T-helper 1 cell (primary cell): ENCODE measurements at places on chromosomes 12 and 14.

- DNase-seq, result no peak
These were observed 13.0 kb downstream of the SERPINA11 start for GRCh38 chr14:94439453-94440057.

DNA sequence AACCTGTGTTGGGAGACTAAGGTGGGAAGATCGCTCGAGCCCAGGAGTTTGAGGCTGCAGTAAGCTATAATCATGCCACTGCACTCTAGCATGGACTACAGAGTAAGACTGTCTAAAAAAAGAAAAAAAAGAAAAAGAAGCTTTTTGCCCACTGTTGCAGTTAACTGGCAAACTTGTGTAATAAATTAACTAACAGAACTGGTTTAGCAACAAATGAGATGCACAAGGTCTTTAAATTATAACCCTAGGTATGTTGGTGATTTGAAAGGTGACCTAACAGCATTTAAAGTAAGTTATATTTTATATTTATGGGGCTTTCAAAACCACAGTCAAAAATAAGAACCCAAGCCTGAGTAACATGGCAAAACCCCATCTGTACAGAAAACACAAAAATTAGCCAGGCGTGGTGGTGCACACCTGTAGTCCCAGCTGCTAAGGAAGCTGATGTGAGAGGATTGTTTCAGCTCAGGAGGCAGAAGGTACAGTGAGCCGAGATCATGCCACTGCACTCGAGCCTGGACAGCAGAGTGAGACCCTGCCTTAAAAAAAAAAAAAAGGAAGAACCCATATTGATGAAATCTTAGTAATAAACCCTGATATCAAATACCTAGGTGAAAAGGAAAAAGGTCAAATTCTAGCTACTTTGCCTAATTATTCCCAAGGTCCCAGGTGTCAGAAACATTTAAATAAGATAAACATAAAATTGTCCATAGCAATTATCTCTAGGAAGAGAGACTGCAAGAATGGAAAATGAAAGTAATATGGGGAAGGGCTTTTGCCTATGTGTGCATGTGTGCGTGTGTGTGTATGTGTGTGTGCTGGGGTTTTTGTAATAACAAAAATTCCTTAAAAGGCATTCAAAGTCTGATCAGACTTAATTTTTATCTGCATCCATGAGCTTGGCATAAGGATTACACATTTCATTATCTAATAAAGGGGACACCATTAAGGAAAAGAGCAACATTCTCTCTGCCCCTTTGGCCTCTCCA lies 15.4 kb downstream of the SYNE2 start:
- peak; percentile 4 for DNase-seq

- DNase-seq, result no peak
These were observed 292.9 kb downstream of the BMP4 start for GRCh38 chr14:53663709-53664108.

- DNase-seq, result no peak
These were observed 91.7 kb upstream of the ATF1 start for GRCh38 chr12:50672158-50672557.

DNA sequence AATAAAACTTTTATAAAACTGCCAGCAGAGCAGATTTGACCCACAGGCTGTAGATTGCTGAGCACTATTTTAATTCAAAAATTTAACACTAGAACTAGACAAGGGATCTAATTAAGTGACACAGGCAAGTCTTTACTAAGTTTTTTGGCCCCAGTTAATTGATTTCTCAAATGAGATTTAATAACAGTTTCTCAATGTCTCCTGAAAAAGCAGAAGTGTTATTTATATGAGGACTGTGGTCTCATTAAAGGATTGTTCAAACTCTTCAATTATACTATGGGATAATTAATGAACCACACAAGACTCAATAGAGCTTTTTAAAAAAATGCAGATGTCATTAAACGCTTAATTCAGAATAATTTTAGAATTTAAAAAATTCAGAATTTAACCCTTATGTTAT lies 1.9 kb downstream of the HEATR5A start:
- DNase-seq, result no peak

- no peak for DNase-seq
These were observed 110.7 kb downstream of the NAV3 start for GRCh38 chr12:77941401-77941800.

DNA sequence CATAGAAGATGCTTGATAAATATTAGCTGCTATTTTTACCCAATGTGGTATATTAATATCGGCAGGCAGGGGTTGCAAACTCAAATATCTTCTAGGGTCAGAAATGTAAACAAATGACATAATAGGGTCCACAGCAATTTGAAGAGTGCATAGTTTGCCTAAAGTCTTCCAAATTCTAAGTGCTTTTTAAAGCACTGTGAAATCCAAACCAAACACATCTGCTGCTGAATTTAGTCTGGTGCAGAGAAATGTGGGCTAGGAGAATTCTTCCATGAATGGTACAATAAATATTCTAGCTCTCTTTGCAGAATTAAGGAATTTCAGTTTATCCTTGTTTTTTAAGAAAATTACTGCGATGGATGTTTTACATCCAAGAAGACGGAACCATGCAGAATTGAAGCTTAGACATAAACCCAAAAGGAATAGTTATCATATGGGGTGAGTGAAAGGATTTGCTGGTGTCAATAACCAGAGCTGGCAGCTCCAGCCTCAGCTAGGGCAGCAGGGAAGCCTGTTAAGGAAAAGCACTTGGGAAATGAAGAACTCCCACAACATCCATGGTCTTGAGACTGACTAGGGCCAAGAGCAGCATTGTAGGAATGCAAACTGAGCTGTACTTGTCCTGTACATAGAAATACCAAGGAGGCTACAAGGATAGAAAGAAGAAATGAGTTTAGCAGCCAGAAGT lies 65.5 kb downstream of the PTPRR start:
- DNase-seq, result no peak

DNA sequence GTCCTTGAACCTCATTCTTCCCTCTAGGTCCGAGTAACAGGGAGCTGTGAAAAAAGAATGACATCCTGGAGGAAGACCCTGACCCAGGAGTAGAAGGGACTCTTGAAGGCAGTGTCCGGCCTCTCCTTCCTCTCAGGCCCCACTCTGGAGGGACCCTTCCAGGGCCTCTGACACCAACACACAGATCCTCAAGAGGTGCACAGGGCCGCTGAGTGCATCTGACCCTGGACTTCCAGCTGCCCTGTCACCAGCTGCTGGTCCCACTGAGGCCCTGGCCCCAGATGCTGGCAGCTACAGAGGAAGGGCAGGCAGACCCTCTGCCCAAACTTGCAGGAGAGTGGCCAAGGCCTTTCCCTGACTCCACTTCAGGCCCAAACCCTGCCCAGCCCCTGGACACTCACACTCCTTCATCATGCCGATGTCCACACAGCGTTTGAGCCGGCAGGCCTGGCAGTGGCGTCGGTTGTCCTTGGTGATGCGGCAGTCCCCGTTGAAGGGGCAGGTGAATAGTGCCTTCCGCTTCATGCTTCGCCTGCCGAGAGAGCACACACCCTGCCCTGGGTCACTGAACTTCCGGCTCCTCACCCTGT lies 40.1 kb downstream of the VDR start:
- DNase-seq, result no peak

- DNase-seq, result no peak
These were observed 41.1 kb downstream of the ERH start for GRCh38 chr14:69356903-69357543.

- no peak for DNase-seq
These were observed 30.6 kb downstream of the ABCC9 start for GRCh38 chr12:21910657-21911056.

DNA sequence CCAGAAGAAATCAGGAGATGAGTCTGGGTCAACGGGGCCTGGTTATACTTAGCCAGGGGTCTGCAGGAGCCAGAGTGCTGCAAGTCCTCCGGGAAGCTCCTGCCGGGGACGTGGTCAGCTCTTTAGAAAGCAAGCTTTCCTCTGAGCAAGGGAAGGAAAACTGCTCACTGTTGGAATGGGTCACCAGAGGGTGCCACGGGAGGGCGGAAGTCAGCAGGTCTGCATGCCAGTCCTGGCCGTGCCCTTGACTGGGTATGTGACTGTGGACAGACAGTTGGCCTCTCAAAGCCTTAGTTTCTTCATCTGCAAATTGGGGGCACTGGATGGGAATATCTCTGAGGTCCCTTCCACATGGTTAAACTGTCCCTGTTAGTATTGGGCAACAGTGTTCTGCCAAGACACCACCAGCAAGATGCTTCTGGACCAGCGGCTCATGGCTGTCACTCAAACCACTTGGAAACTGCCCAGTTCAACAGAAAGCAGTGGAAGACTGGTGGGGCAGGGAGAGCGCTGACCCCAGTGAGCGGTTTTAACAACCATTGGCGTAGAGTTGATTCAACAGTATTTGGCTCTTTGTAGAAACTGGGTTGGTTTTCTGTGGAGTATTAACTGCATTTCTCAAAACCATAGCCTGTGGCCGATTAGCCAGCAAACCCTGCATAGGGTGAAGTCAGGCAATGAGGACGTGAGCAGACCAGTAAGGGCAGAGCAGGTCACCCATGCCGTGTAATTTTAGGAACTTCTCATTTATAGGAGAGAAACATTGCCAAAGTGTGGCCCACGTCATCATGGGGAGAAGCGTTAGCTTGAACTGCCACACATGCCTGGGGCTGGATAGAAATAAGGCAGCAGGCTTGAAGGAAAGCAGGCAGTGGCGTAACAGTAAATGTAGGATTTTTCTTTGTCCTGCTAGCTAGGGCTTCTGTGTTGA lies 163.9 kb upstream of the PRMT8 start:
- DNase-seq, result no peak

- no peak for DNase-seq
These were observed 397.5 kb upstream of the CCDC196 start for GRCh38 chr14:66088656-66089055.

DNA sequence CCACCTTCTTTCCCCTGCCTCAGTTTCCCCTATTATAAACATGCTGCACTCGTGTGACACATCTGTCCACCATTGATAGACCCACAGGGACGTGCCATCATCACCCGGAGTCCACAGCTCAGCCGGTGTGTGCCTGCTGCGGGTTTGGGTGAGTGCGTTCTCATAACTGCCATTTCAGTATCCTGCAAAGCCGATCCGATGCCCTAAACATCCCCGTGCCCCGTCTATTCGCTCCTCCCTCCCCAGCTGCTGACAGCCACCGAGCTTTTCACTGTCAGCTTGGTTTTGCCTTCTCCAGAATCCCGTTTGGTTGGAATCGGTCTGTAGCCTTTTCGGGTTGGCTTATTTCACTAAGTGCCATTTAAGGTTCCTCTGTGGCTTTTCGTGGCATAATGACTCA lies 3.9 kb downstream of the LRCOL1 start:
- DNase-seq, result no peak

- DNase-seq, result no peak
These were observed 11.4 kb downstream of the AGAP2 start for GRCh38 chr12:57726884-57727757.

DNA sequence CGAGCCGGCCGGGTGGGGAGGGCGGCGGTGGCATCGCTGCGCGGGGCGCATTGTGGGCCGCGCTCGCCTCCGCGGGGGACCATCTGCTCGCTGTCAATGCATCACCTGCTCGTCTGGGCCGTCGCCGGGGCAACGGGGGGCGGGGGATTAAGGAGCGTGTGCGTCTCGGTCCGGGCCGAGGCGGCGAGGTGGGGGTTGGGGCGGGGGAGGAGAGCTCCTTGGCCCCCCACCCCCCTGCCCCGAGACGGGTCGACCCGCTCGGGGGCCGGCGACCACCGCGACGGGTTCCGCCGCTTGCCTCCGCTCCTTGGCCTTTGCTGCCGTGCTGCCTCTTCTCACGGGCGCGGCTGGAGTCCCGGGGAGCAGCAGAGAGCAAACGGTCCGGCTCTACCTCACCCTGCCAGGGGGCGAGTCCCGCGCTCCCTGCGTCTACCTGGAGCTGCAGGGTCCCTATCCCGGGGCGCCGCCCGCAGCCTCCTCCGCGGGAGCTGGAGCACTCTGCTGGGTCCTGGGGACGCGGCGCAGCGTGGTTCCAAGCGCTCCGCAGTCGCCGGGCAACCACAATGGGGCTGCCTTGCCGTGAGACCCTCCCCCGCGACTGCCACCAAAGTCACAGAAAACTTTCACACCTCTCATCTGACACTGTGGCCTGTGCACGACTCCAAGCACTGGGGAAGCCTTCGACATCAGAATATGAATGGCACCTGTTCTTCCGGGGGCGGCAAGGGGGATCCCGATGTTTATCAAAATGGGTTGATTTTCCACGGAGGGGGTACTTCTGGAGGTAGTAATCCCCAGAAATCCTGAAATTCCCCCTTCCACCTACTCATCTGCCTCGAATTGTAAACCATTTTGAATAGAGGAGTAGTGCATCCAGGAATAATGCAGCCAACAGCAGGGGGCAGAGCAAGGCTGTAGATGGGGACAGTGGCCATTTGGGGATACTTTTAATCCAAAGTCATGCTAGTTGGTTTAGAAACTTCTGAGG lies at the start of gene C12orf42:
Gene C12orf42, minus strand, starts transcription at position 500 of the 988 bp plus-strand sequence. CDS start 17,542 bp downstream, outside the sequence.
- no peak for DNase-seq

- no peak for DNase-seq
These were observed 337 bp downstream of the KRT74 start for GRCh38 chr12:52573306-52573705.

DNA sequence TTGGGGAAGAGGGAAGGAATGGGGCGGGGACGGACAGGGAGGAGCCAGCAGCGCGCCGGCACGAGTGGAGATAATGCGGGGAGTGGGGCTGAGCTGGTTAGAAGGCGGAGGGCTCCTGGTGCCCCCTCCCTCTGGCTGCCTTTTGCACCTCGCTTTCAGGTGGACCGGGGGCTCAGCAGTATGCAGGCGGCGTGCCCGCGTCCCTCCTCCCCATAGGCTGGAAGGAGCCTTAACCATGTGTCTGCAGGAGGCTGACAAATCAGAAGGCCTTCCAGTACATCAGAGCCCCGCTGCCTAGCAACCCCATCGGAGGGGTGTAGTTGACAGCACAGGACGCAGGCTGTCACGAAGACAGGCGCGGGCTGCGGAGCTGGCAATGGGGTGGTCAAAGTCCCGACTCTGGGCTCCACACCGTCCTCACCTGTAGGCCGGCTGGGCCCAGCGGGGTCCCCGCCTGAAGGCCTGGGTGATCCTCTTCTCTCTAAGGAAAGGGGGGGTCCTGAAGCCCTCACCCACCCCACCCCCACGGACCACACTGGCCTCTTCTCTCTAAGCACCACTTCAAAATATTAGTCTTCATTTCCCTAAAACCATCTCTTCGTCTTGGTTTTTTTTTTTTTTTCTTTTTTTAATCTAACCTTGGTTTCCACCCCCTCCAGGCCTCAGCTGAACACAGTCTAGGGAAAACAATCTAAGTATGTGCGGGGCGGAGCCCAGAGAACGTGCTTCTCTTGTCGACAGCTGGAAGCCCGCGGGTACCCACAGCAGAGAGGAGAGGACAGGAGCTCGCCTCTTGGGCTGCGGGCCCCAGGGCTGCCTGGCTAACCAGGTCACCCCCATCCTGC lies 44.5 kb downstream of the KDM2B start:
- peak; percentile 58 for DNase-seq
